Cortex of kidney (tissue), 1 donor: ENCODE measurements at places on chromosomes 12 and 14.

DNA sequence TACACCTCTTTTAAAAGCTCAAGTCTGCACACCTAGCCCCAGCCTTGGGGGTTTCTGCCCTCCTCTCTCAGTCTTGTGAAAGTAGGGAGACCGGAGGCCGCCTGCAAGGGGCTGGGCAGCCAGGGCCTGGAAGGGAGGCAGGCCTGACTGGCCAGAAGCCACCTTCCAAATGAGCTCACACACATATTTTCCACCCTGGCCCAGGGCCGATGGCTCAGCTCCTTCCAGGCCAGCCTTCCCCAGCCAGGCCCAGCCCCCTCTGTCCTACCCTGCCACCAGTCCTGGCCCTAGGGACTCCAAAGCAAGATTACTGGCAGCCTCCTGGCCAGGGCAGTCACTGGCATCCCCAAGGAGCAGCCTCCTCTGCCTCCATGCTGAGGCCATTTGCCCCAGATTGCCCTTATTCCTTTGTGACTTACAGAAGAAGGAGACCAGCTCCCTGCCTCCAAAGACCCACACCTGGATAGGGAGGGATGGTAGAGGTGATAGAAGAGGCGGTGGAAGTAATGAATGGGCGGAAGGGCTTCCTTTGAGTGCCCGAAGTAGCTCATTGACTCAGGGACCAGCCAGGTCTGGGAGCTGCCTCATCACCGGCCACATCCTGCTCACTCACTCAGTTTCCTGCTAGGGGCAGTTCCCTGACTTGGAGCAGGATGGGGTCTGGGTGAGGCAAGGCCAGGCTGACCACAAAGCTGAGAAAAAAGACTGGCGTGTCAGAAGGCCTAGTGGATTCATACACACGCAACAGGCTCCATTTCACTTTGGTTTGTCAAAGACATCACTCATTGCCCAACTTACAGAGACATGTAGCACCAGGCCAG, 14.8 kb downstream of the MMP14 start:
- no peak for DNase-seq

DNA sequence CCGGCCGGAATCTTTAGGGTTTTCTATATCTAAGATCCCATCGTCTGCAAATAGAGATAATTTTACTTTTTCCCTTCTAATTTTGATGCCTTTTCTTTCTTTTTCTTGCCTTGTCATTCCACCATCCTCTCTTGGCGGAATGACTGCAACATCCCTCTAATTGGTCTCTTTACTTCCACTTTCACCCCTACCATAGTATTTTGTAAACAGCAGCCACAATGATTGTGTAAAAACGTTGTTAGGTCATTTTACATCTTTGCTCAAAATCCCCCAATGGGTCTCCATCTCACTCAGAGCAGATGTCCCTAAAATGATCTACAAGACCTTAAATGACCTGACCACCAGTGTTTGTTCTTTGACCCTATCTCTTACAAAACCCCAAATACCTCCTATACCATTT, 80.0 kb upstream of the STAC3 start:
- DNase-seq, result no peak

DNA sequence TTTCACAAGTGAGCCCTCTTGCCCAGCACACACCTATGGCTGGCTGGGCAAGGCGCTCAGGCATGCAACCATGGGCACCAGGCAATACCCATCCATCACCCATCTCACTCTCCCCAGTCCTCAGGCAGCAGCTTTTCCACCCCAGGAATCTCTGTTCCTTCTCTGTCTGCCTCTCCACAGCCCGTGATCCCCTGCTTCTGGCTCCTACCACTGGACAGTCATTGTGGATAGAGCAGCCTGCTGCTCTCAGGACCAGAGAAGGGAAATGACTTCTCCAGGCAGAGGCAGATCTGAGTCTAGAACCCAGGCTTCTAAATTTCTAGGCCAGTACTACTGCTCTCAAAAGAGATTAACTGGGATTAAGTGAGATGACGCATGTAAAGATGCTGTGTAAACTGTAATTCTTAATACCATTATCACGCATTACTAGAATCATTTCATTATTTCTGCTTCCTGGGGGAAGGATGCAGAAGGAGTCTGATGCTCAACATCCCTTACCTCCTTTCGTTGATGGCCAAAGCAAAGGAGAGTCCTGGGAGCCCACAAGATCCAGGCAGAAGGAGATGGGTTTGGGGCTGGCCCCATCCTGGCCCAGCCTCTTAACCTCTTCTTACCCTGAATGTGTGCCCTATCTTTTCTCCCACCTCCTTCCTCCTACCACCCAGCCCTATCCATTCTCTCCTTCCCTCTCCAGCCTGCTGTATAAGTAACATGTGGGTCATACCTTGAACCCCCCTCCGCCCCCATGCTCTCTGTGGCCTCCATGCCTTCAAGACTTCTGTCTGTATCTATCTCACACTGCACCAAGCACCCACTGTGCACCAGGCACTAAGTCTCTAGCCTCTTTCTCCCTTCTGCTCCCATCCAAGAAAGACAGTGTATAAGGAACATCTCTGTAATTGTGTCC, 4.8 kb upstream of the AQP5 start:
- DNase-seq, result no peak

GRCh38 chr12:103852498-103852997, 11.5 kb upstream of the NT5DC3 start:
- DNase-seq, result no peak

DNA sequence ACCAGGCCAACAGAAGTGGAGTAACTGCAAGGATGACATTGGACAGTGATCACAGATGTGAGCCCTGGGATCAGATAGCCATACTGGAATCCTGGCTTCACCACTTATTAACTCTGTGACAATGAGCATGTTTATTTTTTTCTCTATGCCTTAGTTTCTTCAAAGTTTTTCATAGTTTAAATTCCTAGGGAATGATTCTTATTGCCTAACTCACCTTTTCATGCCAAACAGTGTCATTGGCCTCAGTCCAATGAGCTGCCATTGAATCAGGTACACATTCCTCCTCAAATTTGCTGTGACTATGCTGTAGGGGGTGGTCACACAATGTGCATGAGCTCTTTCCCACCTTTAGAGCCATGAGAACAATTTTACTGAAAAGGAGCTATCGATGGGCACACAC, 342.3 kb downstream of the SYT1 start:
- no peak for DNase-seq

DNA sequence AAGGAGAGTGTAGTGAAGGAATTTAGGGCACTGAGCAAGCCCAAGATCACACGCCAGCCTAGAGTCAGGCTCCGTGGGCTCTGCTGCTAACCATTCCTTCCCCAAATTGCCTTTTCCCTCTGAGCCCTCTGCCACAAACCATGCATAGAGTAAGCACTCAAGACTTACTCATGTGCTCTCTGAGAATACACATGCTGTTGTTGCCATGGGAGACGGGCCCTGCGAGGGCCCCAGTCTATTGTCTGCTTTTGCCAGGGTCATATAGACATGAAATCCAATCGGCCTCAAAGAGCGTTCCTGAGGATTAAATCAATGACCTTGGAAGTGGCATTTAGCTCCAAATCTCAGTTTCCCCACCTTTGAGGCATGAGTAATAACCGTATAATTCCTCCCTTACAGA, 48.7 kb upstream of the WSCD2 start:
- no peak for DNase-seq

GRCh38 chr12:18549598-18549997, 188.2 kb downstream of the PLCZ1 start:
- no peak for DNase-seq

DNA sequence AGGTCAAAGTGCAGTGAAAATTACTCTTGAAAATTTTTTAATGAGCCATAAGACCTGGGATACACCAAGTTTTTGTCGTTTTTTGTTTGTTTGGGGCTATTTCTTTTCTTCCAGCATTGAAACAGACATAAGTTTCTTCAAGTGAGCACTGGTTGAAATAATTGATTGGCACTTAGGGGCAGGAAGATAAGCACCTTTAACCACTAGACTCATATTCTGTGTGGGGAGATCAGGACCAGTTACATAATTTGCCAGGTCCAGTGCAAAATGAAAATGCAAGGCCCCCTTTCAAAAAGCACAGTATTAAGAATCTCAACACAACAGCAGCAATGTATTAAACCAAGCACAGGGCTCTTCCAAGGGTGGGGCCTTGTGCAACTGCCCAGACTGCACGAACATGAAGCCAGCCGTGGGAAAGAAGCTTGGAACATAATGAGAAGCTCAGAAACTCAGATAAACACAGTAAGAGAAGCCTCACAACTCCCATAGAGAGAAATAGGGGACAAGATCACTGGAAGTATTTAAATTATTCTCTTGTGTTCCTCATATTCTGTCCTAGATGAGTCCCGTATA, 3.2 kb upstream of the TCP11L2 start:
- DNase-seq, result no peak

DNA sequence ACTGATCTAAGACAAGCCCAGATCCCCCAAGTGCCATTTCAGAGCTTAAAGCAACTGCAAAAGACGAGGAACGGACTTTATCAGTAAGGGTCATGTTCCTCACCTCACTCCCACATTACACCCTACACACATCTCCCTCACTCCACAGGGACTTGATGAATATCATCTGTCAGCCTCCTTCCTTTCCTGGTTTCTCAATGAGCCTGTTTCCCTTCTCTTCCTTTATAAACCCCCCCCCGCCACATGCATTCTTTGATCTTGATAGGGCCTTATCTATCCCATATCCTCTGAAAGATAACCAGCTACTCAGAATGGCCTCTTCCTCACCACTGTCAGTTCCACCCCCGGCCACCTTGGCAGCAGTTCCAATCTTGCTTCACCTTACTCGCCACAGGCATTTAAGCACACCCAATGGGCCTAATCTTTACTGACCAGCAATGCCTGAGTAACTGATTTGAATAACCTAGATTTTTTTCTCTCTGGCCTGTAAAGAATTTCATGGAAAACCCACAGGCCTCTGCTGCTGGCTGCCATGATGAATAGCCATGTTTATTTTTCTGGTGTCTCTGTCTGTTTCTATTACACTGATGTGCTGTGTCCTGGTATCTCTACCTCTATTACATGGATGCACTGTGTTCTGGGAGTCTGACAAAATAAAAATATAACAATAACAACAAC, 138.7 kb downstream of the PHLDA1 start:
- DNase-seq, result no peak
